ENCODE measurements at places on chromosomes 12 and 14.

GRCh38 chr14:50882932-50883826 is 11.3 kb downstream of the ABHD12B start:
- DNase-seq, result no peak

- no peak for DNase-seq
Observed at GRCh38 chr14:65103150-65103760, 938 bp upstream of the MAX start.

DNA sequence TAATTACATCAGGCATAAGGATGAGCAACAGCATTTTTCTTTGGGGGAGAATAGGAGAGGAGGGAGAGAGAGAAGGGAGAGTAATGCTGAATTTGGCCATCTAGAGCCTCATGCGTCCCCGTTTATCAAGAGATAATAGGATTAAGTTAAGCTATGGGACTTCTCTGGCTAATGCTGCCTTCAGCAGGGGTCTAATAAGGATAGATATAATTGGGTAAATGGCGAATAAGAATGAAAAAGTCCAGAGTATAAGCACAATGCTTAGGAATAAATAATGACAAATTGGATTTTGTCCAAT is 470.0 kb downstream of the EGLN3 start:
- no peak for DNase-seq

GRCh38 chr14:93299416-93299815 is 33.4 kb downstream of the BTBD7 start:
- DNase-seq, result no peak

DNA sequence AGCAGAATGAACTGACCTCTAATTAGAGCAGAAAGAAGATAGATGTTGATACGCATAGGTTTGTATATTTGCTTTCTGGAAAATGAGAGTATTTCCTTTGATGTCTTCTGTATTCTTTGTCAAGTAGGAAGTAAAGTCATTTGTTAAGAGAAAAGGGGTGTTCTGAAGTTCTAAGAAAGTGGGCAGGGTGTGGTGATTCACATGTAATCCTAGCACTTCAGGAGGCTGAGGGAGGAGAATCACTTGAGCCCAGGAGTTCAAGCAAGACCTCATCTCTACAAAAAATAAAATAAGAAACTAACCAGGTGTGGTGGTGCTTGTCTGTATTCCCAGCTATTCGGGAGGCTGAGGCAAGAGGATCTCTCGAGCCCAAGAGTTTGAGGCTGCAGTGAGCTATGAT is 2.8 kb downstream of the RHNO1 start:
- no peak for DNase-seq

DNA sequence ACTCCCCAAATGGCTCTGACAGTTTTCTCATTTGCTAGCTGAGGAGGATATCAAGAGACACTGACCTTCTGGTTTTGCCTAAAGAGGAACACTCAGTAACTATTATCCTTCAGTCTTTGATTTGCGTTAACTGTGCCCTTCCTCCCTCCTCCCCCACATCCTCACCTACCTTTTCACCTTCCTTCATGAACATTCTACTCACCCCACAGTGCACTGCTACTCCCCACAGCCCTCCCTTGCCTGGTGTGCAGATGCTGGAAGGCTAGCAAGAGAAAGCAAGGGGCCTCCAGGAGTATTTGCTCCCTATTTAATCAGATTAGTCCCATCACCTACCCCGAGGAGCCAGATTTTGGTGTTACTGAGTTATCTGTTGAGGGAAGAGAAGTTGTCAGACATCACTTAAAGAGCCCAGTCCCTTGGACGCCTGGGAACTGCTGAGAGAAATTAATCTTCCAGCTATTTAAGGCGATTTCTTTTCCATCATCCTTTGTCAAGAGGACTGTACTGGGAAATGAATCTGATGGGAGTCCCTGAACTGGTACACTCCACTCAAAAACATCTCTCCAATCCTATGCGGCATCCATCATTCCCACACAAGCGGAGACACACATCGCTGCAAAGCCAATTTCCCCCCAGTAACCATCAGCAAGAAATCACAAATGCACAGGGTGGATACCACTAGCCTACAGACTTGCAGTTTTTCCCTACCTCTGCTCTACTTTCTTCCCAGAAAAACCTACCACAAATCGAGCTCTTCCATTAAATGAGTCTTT is 11.5 kb downstream of the PSMB5 start:
- DNase-seq, result no peak

GRCh38 chr12:117836476-117836875 is 132.3 kb downstream of the KSR2 start:
- DNase-seq, result no peak

All from activated T-cell treated with anti-CD3 and anti-CD28 coated beads for 4 hours (primary cell).